ENCODE measurements at places on chromosomes 1 and 21.

GRCh38 chr1:230359992-230360668 lies 66.0 kb downstream of the PGBD5 start:
- no peak for DNase-seq

DNA sequence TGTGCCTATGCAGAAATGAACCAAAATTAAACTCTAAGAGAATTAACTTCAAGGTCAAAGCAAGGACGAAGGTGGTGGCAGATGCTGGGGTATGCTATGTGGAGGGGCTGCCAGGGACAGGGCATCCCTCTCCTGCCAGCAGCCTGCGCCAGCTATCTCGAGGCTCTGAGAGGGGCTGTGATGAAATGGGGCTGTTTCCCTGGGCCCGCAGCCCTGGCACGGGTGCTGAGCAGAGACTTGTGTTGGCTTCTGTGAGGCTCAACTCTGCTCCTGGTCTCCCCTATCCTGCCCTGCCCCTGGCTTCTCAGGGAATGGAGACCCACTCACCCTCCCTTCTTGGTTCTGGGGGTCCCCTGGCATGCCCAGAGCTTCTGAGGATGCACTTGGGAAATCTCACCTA lies 41.9 kb upstream of the TIAM1 start:
- DNase-seq, result no peak

DNA sequence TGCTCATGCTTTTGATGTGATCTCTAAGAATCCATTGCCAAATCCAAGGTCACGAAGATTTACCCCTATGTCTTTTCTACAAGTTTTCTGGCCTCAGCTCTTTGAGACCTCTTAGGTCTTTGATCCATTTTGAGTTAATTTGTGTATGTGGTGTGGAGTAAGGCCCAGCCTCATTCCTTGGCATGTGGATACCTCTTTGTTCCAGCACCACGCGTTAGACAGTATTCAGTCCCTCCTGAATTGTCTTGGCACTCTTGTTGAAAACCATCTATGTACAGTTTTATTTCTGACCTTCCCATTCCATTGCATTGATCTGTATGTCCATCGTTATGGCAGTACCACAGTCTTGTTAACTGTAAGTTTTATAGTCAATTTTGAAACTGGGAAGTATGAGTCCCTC lies 8.0 kb upstream of the FTCD start:
- no peak for DNase-seq

DNA sequence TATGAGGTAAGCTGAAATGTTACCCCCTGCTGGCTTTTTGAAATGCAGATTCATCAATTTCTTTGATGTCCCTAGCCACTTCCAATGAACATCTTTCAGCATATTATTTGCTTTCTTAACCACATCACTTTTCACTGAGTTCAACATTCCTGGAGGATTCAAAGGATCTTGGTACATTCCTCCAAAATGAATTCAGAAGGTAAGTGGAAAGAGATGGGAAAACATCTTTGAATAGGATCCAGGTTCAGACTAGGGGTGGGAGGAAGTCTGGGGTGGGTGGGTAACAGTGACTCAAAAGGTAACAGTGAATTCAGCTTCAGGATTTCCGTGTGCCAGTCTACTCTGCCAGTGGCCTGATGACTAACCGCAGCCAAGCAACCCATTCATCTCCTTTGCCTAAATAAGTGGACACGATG lies 180.7 kb downstream of the ZC3H11B start:
- DNase-seq, result no peak

- DNase-seq, result no peak
These were observed 1.9 kb upstream of the ID3 start for GRCh38 chr1:23561076-23561812.

- DNase-seq, result no peak
These were observed 112.5 kb upstream of the RAB4A start for GRCh38 chr1:229158341-229158921.

DNA sequence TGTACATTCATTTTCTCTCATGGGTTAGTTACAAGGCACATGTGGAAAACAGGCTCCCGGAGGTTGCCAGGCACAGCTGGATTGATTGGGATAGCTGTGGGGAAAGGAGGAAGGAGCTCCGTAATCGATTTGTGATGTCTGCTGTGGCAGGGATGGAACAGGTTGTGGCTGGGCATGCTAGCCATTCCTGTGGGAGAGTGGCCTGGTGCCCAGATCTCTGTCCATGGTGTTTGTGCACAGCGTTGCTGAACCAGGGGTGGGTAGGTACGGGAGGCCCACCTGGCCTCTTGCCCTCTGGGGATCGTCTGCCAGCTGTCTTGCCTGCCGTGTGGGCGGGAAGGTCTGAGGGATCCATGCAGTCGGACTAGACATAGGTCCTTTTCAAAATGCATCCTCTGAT lies 302.8 kb upstream of the VAMP3 start:
- no peak for DNase-seq

DNA sequence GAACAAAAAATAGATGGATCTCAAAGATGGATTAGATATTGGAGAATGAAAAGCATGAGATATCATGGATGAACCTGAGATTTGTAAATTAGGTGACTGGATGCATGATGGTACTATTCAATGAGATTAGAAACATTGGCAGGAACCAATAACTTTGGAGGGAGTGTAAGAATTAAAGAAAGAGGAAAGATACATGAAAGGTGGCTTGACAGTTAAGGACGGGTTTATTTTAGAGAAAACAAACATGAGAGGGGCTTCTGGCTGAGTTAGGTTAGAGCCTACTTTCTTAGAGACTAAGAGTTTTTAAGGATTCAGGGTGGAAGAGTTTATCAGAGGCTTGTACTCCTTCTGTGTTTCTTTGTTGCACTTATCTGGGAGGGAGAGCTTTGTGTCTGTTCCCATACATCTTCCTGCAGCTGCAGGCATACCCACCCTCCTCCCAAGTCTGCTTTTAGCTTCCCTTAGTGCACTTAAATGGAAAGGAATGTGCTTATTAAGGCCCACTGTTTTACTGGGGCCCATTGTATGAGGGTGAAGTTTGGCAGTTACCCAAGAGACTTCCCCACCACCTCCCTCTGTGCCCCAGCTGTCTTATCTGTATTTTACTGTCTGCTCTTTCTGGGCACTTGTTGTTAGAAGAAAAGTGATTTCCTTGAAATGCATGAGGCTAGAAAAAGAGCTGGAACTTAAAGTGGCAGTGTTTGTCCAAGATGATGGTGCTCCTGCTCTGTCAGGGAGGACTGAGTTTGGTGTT lies 26.1 kb upstream of the CR2 start:
- DNase-seq, result no peak

GRCh38 chr1:82995951-82996350 lies 1003.0 kb downstream of the TTLL7 start:
- no peak for DNase-seq

DNA sequence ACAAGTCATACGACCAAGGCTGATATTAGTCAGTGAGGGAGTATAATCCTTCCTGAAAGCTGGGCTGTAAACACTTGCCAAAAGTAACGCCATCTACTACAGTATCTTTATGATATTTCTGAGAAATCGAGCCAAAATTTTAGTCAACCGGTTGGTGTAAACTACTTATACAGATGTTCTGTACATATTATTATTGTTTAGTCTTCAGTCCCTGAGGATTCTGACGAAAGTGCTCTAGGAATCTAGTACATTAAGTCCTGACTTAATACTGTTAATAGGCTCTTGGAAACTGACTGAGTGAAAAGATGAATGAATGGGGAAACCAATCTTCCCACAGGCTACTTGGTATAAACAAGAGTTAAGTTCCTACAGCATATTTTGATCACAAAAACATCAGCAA lies 274.3 kb downstream of the USP25 start:
- no peak for DNase-seq

GRCh38 chr1:28134651-28135207 lies 41.8 kb downstream of the PTAFR start:
- DNase-seq, result no peak

DNA sequence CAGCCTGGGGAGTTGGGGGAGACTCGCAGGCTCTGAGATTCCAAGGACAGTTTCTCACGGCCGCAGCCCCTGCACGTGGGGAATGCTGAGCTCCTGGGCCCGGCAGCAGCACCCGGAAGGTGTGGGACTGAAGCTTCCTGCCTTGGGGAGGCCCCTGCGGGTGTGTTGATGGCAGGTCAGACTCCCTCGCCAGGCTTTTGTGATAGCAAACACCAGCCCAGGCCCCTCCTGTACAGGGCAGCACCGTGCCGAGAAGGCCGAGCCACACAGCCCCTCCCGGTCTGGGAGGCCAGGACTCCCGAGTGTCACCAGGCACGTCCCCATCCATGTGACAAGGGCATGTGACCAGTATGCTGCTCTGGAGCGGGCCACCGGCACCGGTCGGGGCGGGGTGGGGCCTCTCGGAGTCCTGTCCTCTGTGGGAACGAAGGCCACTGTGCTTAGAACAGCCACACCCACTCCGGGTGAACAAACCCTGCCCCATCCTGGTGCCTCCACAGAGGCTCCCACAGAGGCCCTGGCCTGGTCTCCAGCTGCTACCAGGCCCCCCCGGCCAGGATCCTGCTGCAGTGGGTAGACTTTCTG lies 31.1 kb upstream of the ARHGEF16 start:
- DNase-seq, result no peak

- no peak for DNase-seq
These were observed 217.9 kb downstream of the CTH start for GRCh38 chr1:70628973-70629372.

DNA sequence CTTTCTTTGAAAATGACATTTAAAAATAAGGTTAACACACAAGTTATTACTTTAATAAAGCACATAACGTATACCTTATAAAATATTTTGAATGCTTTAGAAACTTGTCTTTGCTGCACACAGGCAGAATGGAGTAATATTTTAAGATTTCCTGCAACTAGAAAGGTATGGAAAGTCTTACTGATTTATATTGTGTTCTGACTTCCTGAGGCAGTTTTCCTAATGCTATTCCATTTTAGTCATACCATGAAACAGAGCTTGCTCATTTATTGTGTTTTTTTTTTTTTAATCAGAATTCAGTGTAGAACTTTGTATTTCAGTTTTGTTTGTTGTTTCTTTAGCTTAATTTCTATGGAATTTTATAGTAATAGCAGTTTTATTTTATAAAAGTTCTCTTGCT lies 60.9 kb upstream of the S1PR1 start:
- DNase-seq, result no peak

- DNase-seq, result no peak
These were observed 32.1 kb downstream of the RABGAP1L start for GRCh38 chr1:174191349-174191862.

GRCh38 chr1:201100169-201100930 lies 11.9 kb downstream of the CACNA1S start:
- DNase-seq, result no peak

GRCh38 chr1:221858818-221859611 lies 117.1 kb upstream of the DUSP10 start:
- no peak for DNase-seq

DNA sequence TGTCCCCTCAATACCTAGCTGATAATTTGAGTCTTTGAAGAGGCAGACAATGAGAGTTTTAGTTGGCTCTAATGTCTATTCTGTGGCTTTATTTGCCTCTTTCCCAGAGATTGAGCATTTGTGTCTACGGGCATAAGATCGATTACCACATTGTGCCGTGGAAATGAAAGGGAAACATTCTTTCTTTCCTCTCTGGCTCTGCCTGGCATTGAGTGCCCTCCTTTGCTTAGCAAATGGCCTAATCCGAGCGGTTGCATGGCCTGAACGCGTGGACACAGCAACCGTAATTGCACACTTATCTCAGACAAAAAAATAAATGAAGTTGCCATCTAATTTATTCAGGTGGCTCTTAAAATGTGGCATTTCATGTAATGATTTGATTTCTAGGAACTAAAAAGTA lies 247.9 kb downstream of the ADGRL2 start:
- DNase-seq, result no peak

- DNase-seq, result no peak
These were observed 53.8 kb downstream of the ABCA4 start for GRCh38 chr1:94067196-94067595.

DNA sequence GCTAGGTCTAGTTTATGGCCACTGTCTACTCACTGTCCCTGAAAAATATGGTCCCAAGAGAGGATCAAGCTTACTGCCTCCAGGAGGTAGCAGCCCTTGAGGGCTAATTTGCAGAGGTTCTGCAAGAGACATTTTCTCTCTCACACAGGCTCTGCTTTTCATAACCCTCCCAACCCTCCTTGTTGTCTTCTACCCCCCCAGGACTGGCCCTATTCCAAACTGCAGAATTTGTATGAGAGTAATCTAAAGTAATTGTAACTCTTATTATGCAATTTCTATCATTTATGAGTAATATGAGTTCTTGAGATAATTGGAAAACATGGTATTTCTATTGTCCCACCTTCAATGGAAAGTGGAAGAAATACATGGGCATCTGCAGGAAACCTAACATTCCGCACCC lies 70.4 kb upstream of the CD55 start:
- DNase-seq, result no peak

- DNase-seq, result no peak
These were observed 36.5 kb downstream of the FHAD1 start for GRCh38 chr1:15283526-15283925.

DNA sequence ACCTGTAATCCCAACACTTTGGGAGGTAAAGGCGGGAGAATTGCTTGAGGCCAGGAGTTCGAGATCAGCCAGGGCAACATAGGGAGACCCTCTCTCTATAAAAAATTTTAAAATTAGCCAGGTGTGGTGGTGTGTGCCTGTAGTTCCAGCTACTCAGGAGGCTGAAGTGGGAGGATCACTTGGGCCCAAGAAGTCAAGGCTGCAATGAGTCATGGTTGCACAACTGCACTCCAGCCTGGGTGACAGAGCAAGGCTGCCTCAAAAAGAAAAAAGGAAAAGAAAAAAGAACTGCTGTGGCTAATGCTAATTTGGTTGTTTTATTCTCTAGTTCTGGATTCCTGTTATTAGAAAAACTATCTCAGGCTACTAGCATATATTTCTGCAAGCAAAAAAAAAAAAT lies 29.8 kb downstream of the DBT start:
- DNase-seq, result no peak

GRCh38 chr1:2448098-2448445 lies 28.0 kb upstream of the PLCH2 start:
- no peak for DNase-seq

DNA sequence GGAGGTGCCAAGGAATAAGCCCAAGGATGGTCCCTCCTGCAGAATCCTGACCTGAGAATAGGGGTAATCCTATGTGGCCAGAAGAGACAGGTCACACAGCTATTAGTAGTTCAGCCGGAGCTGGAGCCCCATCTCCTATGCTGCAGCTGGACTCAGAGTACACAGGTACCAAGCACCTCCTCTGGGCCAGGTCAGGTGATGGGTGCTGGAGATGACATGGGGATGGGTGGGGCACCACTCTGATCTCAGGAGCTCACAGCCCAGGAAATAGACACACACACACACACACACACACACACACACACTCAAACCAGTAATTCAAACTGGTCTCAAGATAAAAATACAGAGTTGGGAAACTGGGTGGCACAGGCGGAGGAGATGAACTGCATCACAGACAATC lies 54.2 kb upstream of the SSBP3 start:
- no peak for DNase-seq
